ENCODE measurements at places on chromosomes 16 and 17. TPM values are rescaled to one million over a fixed set of nuclear protein-coding genes. Genes with fewer than 3 reads are reported as not detected.

DNA sequence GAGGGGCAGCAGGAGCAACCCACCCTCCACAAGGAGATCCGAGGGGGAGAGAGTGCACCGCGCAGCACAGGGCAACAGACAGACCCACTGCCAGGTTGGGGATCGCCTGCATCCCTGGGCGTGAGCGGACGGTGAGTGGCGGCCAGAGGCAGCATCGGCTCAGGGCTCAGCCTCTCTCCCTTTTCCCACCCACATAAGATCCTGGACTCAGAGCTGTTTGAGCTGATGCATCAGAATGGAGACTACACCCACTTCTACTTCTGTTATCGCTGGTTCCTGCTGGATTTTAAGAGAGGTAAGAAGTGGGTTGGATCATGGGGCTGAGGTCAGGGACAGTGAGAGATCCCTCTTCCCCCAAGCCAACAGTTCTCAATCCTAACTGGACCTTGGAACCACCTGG lies 23.2 kb downstream of the MNT start:
- no peak for DNase-seq

- DNase-seq = no peak
Measured at GRCh38 chr17:7219229-7219811, 316 bp downstream of the DLG4 start.

GRCh38 chr17:12917399-12917798 lies 100.4 kb downstream of the ELAC2 start:
- DNase-seq = no peak

DNA sequence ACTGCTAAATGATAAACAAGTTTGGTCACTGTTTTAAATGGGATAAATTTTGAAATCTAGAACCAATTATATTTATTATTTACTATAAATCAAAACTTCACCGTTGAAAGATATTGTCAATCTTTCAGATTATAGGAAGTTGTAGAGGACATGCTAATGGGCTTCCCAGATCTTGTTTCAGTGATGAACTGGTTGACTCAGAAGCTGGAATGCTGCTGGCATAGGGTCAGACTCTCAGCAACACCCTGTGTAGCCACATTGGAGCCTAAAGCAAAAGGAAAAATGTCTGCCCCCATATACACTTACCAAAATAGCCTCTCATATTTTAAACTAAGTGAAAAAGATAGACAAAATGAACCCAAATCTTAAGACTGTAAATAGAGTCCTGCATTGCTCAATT lies 916.9 kb upstream of the SOX9 start:
- no peak for DNase-seq

- no peak for DNase-seq
Measured at GRCh38 chr16:35743101-35743692, 2283.8 kb downstream of the TP53TG3F start.

DNA sequence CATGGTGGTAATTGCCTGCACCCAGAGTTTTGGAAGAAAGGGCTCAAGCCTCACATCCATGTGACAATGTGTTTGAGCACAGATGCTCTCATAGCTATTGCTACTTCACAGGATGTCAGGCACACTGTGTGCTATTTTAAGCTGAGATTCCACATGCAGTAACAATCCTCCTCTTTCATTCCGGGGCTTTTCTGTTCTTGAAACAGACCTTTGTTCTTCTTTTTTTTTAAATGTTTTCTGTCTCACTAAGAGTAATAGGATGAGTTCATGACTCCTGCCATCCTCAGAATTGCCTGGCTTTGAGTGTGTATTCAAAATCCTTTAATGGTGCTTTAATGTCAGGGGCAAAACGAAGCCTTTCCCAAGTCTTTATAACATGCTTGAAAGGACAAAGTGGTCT lies 198.9 kb downstream of the ABCC12 start:
- DNase-seq = no peak

DNA sequence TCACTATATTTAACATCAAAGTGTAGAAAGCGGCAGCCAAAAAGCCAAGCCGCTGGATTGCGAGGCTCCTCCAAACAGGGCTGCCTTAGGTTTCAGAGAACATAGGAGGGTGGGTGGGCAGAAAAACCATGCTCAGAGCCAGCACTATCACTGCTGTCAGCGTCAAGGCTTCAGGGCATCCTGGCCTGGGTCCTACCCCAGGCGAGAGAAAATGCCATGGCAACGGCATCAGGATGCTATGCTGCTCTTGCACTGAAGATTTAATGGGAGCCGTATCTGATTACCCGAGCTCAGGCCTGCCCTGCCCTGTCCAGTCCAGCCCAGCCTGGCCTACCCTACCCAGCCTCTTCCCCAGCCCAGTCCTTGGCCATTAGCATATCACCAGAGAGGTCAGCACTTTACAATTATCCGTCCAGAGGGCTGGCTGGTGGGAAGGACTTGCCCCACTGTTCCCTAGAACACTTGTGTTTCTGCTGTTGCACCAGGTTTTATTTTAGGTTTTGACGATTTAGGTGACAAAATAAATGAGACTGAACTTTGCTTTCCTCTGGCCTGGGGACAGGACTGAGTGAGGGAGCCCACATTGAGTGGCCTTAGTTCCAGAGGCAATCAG lies 61.1 kb downstream of the TOM1L2 start:
- DNase-seq = no peak

- DNase-seq = no peak
Measured at GRCh38 chr17:41959030-41959335, 7.6 kb upstream of the CNP start.

DNA sequence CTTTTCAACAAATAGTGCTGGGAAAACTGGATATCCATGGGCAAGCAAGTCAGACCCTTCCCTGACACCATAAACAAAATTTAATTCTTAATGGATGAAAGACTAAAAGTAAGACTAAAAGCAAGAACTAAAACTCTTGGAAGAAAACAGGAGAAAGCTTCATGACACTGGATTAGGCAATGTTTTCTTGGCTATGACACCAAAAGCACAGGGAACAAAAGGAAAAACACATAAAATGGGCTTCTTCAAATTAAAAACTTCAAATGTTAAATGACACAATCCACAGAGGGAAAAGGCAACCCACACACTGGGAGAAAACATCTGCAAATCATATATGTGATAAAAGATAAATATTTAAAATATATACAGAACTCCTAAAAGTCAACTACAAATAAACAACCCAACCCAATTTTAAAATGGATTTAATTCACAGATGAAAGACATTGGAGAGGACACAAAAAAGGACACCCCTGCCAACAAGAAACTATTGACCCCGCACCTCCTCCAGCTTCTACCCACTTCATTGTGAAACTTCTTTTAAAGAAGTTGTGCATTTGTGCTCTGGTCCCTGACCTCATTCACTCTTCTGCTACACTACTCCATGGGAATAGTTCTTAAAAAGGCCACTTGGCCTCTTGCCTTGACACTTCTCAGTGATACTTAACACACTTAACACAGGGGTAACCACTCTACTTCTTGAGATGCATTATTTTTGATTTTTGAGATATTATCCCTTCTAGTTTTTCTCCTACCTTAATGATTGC lies 80.3 kb downstream of the TRIM37 start:
- DNase-seq = no peak

- no peak for DNase-seq
Measured at GRCh38 chr17:63703556-63704258, 3.8 kb upstream of the LIMD2 start.

DNA sequence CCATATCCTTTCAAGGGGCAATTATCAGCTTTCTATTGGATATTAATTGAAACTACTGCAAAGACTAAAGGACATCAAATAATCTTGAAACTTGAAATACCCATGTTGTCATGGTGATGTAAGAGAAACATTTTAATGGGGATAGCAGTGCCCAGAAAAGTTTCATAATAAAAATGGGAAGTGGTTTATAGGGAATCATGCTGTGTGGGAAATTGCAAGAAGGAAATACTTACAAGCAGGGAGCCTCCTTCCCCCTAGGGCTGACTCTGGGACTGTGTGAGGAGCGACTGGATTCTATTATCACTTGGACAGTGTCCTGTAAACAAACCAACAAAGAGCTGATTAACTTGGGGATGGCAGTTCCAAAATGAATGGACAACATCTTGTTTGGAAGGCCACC lies 1393.1 kb upstream of the GOT2 start:
- no peak for DNase-seq

DNA sequence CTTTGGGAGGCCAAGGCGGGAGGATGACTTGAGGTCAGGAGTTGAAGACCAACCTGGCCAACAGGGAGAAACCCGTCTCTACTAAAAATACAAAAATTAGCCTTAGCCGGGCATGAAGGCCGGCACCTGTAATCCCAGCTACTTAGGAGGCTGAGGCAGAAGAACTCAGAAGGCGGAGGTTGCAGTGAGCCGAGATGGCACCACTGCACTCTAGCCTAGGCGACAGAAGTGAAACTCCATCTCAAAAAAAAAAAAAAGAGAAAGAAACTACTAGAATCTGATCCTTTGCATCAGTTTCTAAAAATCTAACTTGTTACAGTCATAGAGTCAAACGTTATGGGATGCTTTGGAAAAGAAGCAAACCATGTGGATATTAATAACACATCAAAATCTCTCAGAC lies 1.6 kb upstream of the PECAM1 start:
- DNase-seq = no peak

DNA sequence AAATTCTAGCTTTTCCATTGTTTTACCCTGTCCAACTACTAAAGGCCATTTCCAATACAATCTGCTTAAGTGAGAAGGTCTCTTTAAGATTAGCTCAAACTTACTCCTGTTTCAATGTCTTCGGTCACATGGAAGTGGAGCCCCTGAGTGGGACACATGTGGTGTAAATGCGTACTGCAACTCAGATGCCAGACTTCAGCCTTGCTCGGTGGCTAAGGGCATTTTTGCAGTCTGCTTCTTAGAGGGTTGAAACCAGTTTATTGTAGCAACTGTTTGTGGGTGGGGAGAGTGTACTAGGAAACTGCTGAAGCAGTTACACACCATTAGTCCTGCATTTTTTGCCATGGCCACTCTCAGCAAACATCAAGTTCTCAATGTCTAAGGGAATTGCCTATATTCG lies 140.6 kb downstream of the PARN start:
- peak; percentile 26 for DNase-seq

DNA sequence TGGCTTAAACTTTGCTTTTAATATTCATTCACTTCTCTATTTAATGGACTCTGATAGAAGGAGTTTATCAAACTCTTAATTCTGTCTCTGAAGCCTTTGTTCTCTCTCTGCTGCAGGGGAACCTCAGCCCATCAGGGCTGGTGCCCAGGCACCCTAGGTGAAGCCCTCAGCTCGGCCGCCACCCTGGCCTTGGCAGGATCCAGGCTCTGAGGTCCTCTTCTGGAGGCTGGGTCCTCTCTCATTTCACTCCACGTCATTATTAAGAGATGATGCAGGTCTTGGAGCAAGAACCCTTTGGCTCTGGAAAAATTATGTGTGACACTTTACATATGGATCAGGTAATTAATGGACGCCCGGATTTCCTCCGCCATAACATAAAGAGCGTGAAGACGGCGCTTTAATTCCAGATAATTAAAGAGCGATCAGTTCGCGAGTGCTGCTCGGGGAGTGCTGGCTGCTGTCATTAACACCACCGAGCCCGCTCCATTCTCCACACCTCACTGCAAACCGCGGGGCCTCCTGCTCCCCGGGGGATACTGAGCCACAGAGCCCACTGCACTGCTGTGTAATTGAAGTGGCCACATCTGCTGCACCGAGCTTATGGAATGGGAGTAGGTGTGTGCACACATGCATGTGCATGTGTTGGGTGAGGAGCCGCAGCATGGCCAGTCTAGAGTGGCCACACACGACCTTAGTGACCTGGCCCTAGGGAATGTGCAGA lies 259.4 kb upstream of the TNRC6C start:
- no peak for DNase-seq

DNA sequence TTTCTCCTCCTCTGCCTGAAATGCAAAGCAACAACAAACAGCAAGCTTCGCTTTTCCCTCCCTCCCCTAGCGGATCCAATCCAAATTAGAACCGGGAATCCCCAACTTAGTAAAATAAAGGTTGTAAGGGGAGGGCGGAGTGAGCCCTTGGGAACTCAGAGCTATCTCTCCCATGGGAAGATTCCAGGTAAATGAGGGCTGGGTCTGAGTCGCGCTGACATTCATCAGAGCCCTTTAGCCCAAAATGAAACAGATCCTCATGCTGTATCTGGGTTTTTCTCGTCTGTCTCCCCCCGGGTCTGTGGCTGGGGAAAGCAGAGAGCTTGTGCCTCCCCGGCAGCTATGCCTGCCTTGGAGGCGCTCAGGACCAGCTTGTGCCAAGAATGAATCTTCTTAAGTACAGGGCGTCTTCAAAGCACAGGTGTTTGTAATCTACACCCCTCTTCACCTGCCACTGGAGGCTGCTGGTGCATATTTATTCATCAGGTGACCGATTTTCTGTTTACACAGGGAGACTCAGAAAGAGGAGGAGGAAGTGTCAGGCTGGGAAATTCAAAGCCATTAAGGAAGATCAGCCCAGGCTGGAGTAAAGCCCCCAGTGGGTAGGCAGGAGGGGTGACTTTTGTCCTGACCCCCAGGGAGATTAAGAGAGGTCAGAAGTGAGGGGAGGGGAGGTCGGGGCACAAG lies 55.0 kb upstream of the GSE1 start:
- DNase-seq = no peak

DNA sequence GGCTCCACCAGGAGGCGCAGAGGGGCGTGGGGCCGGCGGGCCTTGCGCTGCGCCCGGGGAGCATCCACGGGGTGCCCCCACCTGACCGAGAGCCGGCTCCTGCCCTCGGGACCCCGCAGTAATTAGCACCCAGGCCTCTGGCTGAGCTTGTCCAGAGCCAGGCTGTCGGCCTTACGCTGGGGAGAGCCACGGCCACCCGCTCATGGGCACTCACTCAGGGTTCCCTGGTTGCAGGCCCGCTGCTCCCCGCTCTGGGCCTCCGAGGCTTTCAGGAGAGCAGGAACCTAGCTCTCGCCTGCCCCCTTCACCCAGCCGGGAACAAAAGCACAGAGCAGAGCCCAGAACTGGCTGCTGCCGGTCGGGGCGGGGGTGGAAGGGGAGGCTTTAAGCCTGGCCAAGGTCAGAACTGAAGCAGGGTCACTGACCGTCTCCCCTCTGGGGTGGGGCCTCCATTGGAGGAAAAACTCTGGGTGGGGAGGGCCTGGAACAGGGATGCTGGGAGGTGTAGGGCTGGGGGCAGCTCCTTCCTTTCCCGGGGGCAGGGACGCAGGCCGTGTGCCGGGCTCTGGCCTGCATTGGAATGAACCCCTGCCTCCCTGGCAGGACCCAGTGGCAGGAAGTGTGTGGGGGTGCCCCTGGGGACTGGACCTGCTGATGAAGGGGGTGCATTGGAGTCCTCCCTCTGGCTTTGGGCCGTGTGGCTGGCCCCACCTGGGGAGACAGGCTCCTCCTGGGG lies 12.3 kb downstream of the GLIS2 start:
- DNase-seq = no peak

GRCh38 chr17:67509390-67510287 lies 132.6 kb downstream of the PITPNC1 start:
- DNase-seq = no peak

- DNase-seq = no peak
Measured at GRCh38 chr16:89519881-89520280, 11.7 kb downstream of the SPG7 start.

TNS4 gene
- under 0.01 TPM for total RNA-seq

TNP2 gene
- not detected for total RNA-seq

WFIKKN1 gene
- total RNA-seq = 0.27 TPM

KRT12 gene
- total RNA-seq = not detected

CNTD1 gene
- under 0.01 TPM for total RNA-seq

MRPL27 gene
- 54.7 TPM for total RNA-seq

SHPK gene
- total RNA-seq = 16.4 TPM

ANKRD40CL gene
- 0.27 TPM for total RNA-seq

STH gene
- not detected for total RNA-seq

HBA2 gene
- 169 TPM for total RNA-seq

TRIM72 gene
- total RNA-seq = under 0.01 TPM

All from hematopoietic multipotent progenitor cell (in vitro differentiated cells).